ENCODE measurements at places on chromosomes 16 and 17.

DNA sequence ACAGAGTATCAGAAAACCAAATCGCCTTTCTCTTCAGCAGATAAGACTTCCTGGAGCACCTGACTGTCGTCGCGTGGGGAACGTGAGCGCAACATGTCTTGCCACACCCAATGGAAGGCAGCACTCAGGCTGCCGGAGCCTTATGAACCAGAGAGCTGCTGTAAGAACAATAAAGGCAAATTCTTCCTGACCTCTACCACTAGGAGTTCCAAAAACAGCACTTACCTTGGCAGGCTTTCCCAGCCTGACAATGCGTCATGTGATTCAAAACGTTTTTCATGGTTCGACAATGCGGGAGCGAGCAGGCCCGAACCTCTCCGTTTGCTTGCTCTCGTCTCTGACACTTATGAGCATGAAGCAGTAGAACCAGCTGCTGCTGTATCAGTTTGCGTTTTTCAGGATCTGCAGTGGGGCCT, 75.8 kb upstream of the TRAP1 start:
- no peak for DNase-seq

DNA sequence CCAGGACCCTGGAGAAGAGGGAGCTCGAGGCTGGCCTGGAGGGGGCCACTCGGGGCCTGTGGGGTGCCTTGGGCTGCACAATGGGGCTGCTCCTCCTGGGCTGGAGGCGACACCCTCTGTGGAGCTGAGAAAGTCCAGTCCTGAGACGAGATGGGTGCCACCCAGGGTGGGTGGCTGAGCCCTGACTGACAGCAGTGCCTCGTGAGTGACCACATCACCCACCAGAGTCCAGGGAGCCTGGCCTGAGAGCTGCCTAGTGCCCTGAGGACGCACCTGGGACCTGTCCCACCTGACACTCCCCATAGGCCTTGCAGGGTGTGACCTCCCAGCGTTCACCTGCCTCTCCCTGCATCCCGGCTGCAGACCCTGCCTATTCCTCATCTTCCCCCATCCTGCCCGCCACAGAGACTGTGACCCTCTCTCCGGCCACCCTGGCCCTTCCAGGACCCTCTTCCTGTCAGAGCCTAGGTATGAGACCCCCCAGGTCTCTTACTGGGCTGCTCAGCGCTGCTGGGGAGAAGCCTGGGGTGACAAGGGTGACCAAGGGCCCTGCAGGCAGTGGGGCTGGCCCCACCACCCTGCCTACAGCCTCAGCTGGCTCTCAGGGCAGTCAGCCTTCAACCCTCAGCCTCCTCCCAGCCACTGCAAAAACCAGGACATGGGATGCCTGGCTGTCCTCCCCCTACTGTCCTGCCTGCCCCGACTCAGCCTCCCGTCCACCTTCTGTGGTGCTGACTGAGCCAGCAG, 41.2 kb downstream of the TNFRSF13B start:
- no peak for DNase-seq

DNA sequence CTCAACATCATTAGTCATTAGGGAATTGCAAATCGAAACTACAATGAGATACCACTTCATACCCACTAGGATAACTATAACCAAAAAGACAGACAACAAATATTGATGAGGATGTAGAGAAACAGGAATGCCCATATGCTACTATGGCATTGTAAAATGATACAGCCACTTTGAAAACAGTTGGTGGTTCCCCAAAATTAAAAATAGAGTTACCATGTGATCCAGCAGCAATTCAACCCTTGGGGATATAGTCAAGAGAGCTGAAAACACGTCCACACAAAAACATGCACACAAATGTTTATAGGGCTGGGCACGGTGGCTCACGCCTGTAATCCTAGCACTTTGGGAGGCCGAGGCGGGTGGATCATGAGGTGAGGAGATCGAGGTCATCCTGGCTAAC, 10.0 kb upstream of the PECAM1 start:
- DNase-seq: no peak

GRCh38 chr16:56777482-56777881, 47.6 kb downstream of the NUP93 start:
- no peak for DNase-seq

DNA sequence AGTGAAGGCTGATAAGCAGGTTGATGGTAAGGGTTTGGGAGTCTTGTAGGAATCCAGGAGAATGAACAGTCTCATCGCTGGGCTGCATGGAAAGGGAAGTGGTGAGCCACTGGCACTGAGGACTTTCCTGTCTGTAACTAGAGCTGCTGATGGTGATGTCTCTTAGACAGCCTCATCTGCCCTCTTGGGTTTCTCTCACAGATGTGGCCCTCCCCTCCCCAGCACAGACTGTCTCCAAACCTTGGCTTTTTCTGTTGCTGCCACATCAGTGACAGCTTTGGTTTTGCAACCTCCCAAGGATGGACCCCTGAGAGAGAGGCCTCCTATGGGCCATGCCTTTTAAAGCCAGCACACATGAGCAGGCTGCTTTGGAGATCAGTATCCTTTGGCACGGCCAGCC, 16.9 kb downstream of the PLCG2 start:
- no peak for DNase-seq

- DNase-seq: no peak
Measured at GRCh38 chr17:50199211-50199802, 2.1 kb downstream of the COL1A1 start.
